ENCODE measurements at places on chromosomes 16 and 17.

- DNase-seq: no peak
Measured at GRCh38 chr16:81224824-81225223, 13.7 kb upstream of the BCO1 start.

DNA sequence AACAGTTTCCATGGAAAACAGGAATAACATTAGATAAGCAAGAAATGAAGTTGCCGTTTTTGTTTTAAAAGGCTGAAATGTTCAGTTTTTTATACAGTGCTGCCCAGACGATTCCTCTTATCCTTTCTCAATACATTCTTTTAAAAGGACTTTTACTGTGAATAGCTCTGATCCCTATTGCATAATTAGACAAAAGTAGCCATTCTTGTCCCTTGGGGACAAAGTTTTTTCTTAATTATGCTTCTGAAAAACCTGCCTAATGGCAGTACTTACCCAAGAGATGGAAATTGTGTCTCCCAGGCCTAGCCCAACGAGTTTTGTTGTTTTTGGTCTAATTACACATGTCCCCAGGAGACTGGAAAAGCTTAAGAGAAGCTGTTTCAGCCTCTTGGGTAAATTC, 27.6 kb downstream of the NXPH3 start:
- DNase-seq: no peak

- no peak for DNase-seq
Measured at GRCh38 chr17:36124879-36125824, 21.5 kb downstream of the CCL4 start.

GRCh38 chr16:2687531-2688308, 5.4 kb downstream of the KCTD5 start:
- no peak for DNase-seq

DNA sequence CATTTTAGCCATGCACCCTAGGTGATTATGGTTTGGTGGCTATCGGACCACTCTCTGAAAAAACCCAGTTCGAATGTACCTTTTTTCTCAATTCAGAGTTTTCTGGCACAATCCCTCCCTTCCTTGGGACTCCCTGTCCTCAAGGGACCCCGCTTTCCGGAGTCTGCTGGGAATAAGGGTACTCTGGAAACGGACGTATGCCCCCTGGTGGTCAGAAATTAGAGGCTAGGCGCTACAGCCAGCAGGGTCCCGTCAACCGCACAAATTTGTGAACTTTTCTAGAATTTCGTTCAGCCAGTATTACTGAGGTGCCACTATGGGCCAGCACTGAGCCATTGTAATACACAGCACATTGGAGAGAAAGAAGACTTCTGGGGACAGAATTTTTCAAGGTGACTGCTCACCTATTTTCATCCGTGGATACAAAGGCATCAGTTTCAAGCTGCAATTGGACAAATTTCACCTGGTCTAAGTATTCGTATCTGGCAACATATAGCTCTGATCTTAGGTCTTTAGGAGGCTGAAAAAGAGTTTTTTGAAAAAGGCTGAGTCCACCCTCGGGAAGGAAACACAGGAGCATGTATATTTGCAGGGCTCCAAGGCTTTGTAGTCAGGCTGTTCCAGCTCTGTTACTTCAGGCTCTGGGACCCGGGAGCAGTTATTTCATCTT, 27.1 kb upstream of the CRYBA1 start:
- DNase-seq: peak; percentile 25
